ENCODE measurements at places on chromosomes 1 and 21. TPM values are rescaled to one million over a fixed set of nuclear protein-coding genes. Genes with fewer than 3 reads are reported as not detected.
A peak's percentile ranks its signal among the peaks of the same experiment; 100 is the strongest.

The C4BPA gene
- 0.49 TPM for polyA plus RNA-seq

The GPR3 gene
- polyA plus RNA-seq: 1.7 TPM

The GCSAML gene
- 0.17 TPM for polyA plus RNA-seq

The FCRLB gene
- polyA plus RNA-seq: 0.25 TPM

The MYCL gene
- polyA plus RNA-seq: 12.9 TPM

The RRP1 gene
- 25.6 TPM for polyA plus RNA-seq

The FAM163A gene
- 0.07 TPM for polyA plus RNA-seq

The OR2L2 gene
- 0.06 TPM for polyA plus RNA-seq

The LCK gene
- 1.8 TPM for polyA plus RNA-seq

The RBP7 gene
- polyA plus RNA-seq: 1.2 TPM

The DAB1 gene
- 0.96 TPM for polyA plus RNA-seq

The LAMC1 gene
- polyA plus RNA-seq: 357 TPM

The NIPAL3 gene
- 13.9 TPM for polyA plus RNA-seq

The CENPF gene
- polyA plus RNA-seq: 63.6 TPM

The MASP2 gene
- 12.3 TPM for polyA plus RNA-seq

DNA sequence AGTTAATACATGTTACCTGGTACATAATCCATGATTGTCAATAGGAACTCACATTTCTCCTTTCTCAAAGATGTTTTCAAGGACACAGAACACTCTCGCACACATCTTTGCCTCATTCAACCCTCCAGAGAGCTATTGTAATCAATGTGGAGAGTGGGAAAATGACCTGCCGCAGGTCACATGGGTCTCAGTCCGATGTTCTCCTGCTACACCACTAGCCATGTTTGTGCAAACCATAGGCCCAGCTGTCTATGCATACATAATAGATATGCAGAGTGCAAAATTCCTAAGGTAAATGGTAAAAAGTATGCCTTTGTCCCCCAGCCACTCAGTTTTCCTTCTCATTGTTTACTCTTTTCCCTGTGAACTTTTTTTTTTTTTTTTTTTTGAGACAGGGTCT is 89.2 kb downstream of the ADSS2 start:
- no peak for DNase-seq

DNA sequence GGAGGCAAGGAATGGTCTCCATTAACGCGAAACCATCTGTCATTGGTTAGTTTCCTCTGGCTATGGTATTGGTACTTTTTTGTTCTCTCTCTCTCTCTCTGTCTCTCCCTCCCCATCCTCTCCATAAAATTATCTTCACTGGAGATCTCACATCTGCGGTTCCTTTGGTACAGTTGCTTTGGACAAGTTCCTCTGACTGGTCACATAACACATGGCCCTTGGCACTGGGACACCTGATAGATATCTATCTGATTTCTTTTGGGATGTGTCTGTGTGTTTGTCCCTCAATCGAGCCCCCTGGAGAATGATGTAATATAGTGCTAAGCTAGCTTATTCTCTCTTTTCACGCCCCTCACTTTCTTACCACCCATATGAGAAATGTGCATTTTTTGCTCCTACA is 682.0 kb upstream of the B3GALT2 start:
- no peak for DNase-seq

GRCh38 chr1:39411526-39412478 is 79.6 kb upstream of the BMP8A start:
- DNase-seq: no peak

GRCh38 chr1:20610970-20611369 is 22.1 kb downstream of the CDA start:
- no peak for DNase-seq

- no peak for DNase-seq
These were observed 1141.6 kb upstream of the ADGRL2 start for GRCh38 chr1:80659161-80659560.

GRCh38 chr1:170388489-170388888 is 143.5 kb upstream of the GORAB start:
- DNase-seq: no peak

- no peak for DNase-seq
These were observed 116.9 kb upstream of the COA6 start for GRCh38 chr1:234256359-234256758.

DNA sequence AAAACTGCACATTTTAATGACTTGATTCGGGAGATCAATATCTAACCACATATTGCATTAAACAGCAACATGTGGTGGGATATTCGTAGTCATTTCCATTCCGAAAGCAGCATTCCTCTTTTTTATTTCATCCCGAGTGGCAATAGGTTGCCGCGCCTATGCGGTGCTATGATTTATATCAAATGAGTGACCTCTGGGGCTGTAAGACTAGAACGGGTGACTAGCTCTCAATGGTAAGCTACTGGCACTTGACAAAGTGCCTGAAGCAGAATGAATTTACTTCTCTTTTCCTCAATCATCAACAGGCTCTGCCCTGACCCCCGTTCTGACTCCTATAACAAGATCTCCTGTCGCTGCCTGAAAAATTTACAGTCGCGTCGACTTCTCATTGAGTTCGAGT is 162.3 kb downstream of the ZNF281 start:
- no peak for DNase-seq

DNA sequence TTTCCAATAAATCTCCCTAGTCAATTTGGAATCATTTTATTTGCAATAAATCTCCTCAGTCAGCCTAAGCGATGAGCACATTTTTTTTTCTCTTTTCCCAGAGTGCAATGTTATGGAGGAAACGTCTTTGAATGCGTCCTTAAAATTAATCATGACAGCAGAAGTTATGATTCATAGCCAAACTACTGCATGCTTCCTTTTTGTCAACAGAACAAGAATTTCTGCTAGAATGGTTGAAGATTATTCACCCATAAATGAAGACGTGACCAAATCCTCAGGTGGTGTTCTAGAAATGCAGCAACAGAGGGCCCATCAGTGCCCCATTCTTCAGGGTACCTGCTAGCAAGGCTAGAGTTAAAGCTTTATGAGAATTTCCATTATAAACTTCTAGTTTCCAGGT is 407.9 kb upstream of the PKN2 start:
- no peak for DNase-seq

DNA sequence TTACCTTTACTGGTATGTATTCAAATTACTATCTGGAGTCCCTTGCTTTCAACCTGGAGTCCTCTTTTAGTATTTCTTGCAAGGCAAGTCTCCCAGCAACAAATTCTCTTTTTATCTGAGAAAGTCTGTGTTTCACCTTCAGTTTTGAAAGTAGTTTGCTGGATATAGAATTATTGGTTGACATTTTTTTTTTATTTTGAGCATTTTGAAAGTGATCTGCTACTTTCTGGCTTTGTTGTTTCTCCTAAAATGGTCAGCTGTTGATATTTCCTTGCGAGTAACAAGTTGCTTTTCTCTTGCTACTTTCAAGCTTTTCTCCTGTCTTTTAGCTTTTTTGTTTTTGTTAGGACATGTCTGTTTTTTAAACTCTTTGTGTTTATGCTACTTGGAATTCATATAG is 126.1 kb downstream of the TRIM33 start:
- DNase-seq: no peak

DNA sequence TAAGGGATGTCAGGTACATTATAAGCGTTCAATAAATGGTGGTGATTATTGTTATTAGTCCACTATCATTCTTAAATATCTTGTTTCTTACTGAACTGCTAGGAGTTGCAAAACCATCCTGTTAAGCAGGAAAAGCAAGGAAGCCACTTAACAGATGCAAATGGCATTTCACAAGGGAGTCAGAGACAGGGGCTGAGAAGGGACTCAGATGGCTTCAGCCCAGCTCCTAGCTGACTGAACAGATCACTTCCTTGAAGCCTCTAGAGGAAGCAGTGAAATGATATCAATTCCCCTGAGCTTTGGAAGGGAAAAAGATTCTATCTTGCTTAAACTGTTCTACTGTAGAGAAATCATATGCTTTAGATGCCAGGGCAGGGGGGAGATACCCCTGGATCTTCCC is 151.5 kb downstream of the ST6GALNAC5 start:
- no peak for DNase-seq

DNA sequence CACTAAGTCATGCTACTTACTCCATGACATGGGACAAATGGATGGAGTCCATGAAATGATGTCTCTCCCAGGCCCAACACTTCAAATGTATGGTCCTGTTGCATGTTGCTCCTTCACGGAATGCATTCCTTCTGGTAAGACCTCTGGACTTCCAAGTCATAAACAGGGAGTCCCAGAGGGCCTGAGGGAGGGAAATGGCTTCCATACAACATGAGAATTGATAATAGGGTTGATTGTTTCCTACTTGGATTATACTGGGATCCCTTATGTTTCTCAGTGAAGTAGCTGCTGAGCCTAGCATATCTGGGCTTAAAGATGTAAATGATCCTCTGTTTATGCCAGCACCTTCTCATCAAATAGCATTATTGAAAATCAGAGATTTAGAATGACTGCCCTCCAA is 104.2 kb upstream of the MAGI3 start:
- DNase-seq: no peak

GRCh38 chr1:225533238-225533637 is 105.4 kb upstream of the LBR start:
- DNase-seq: no peak

- DNase-seq: no peak
These were observed 9.1 kb upstream of the SLC19A1 start for GRCh38 chr21:45551316-45551715.

DNA sequence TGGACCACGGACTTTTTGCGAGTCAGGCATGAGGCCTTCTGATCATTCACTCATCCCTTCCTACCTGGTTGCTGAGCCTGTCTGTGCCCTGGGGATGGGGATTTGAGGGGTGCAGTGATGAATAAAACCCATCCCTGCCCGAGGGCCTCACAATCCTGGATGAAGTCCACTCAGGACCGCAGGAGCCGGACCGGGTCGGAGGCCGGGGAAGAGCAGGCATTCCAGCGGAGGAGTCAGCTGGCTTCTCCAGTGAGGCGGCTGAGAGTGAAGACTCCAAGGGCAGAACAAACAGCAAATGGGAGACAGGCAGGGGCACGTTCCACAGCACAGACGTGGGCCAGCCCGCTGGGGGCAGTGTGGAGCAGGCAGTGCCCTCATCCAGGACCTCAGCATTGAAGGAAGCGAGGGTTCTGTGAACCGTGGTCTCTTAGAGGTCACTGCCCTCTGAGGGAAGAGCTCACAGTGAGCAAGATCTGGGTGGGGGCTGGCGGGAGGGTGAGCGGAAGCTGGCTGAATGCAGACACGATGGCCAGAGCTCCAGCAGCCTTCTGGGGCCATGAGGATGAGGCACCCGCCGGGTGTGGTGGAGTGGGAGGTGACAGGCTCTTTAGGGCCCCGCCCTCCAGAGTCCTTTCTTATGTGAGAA is 10.9 kb upstream of the LRRC3 start:
- no peak for DNase-seq

DNA sequence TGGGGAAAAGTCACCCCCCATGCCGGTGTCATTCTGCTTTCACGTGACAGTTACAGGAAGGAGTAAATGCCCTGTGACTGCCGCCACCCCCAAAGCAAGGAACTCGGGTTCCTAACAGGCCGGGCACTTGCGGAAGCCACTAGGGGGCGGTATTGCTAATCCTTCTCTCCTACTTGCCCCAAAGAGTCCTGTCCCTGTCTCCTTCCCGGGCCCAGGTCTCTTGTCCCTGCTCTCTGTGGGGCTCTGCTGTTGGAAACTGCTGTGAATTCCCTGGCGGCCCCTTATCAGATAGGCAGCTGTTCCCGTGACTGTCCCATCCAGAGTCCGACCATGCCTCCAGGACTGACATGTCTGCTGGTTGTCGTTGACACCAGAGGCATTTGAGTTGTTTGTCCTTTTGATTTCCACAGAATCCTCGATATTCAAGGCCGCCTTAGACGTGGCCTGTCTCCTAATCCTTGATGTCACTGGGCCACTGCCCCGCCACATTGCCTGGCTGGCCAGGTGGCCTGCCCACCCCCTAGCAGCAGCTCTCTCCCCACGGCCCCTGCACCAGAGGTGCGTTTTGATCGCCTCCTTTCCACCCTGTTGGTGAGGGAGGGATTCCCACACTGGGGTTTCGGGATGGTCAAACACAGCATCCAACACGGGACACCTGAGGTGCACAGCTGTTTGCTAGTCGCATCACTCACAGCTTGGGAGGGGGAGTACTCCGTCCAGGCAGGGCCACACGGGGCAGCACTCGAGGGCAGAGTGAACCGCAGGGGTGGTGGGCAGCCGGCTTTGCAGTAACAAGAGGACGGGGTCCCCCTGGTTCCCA is 37.3 kb downstream of the CHAF1B start:
- peak; percentile 39 for DNase-seq

GRCh38 chr1:82377201-82377884 is 576.6 kb downstream of the ADGRL2 start:
- DNase-seq: no peak

DNA sequence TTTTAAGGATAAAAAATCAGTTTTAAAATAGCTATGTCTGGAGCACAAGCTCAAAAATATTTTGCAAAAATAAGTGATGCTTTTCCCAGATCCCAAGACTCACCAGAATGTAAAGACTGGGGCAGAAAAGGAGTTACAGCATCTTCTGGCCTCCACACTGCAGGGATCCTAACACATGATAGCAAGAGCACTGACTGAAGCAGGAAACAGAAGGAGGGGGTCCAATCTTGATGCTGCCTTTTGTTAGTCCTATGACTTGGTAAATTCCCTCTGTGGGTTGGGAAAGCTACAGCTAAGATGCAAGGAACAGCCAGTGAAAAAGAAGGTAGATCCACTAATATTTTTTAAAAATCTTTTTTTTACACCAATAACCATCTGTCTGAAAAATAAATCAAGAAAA is 54.2 kb upstream of the TNR start:
- no peak for DNase-seq

GRCh38 chr1:213507472-213508223 is 456.6 kb downstream of the RPS6KC1 start:
- no peak for DNase-seq

GRCh38 chr1:3610527-3611169 is 660 bp downstream of the MEGF6 start:
- DNase-seq: peak; percentile 85

- no peak for DNase-seq
These were observed 46.4 kb upstream of the ADGRL4 start for GRCh38 chr1:79052829-79053449.

DNA sequence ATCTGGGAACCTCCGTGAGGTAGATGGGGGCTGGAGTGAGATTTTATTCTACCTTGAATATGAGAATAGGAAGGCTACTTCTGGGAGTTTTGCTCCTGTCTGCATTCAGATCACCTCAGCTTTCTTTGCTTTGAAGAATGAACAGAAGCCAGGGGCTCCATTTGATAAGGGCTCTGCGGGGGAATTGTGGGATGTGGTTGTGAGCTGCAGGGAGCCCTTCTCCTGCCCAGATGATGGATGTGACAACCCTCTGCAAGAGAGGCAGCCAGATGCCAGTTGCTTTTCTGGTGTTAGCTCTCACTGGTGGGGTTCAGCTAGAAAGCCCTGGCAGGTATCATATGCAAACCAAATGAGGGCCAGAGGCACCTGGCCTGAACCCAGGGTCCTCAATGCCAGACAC is 21.5 kb downstream of the IER5 start:
- DNase-seq: no peak

GRCh38 chr1:179137617-179138255 is 55.9 kb downstream of the TOR3A start:
- no peak for DNase-seq

DNA sequence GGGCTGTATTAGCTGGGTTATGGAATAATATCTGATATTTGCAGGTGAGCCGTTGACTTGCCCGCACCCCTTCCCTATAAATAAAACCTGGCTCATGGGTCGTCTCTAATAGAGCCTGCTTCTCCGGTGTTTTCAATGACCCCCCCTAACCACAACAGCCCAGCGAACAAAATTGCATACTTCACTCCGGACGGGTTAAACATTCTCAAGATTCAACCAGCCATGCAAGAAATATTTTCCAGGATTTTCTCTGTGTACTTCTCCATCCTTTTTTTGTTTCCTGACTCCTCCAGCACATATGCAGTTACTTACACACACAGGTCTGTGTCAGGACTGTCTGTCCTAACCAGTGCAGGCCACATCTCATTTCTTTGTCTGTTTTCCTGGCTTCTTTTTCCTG is 267.7 kb downstream of the ZNF648 start:
- no peak for DNase-seq
